ENCODE measurements at places on chromosomes 2 and 18.

DNA sequence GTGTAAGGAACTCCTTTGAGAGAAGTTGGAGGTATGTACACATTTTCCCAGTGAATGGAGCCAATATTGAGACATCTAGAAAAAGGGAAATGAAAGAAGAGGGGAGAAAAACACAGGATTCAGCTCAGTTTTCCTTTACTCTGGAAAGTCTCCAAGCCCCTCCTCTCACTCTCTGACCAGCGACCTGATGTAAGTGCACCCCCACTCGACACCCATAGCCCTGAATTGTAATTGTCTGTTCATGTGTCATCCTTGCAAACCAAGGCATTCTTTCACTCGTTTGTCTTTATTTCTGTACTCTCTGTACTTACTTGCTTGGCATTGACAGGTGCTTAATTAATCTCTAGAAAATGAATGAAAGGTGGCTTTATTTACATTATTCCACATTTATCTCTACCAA, 55.7 kb upstream of the CTAGE1 start:
- no peak for DNase-seq

- no peak for DNase-seq
Measured at GRCh38 chr2:72999729-73000725, 71.5 kb downstream of the SFXN5 start.

DNA sequence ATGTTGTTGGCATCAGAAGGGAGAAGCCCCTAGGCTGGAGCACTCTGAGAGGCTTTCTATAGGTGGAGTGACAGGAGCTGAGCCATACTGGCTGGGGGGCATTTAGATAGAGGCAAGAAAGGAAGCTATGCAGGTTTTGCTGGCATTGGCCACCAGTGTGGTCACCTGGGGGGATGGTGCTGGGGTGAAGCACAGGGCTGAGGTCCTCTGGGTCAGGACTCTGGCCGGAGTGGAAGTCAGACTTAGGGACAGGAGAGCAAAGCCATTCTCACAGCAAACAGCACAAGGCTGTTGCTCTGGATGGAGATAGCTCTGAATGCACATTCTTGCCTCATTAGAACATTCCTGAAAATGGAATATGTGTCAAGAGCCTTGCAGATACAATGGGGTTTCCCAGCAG, 47.4 kb downstream of the NTSR2 start:
- DNase-seq: no peak

DNA sequence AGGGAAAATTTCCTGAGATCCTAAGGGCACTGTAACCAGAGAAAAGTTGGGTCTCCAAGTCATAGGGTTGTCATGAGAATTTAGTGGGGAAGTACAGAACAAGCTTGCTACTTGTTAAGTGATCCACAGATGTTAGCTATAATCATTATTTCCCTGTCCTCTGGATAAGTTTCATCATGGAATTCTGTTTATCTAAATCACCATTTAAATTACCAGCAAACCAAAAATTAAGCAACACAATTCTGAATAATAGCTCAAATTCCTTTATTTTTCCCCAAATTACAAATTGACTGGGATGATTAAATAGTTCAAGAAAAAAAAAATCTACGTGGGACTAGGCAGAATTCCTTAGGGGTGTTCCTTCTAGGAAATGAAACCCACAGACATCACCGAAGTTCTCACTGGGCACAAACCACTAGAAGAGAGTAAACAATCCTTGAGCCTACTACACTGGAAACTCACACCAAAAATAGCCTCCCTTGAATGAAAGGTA, 159.5 kb downstream of the COL6A3 start:
- DNase-seq: no peak

All from NCI-H2029 (cell line).